Spinal cord (tissue), 10 donors: ENCODE measurements at places on chromosomes 16 and 17.

GRCh38 chr17:48500435-48501426 lies 30.1 kb downstream of the HOXB1 start:
- DNase-seq: no peak

DNA sequence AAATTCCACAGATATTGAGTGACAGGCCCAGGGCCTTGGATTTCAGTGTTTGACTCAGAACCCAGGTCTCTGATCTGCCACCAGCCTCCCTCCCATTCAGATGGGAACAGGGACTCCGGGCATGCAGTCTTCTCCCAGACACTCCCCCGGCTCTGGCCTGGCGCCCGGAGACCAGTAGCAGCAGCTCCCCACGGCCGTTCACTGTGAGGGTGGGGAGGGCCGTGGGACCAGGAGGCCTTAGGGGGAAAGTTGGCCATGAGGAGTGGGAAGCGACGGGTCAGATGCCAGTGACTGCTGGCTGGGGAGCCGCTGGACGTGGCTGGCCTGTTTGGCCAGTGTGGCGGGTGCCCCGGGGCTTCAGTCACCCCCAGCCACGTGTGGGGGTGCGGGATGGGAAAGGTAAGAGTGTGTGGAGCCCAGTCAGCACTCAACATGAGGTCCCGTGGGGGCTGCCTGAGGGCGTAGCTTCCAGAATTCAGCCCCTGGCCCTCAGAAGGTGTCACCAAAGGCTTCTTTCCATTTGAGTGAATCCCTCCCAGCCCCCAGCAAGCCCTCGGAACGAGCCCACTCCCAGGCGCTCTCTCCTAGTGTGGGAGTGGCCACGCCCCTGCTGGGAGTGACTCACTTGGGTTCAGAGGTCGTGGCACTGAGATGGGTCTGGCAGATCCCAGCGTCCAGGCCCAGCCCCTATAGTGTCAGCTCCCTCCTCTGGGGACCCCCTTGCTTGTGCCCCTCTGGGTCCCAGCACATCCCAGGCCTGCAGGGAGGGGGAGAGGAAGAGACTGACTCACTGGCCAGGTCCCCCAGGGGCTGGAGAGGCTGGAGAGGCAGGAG lies 309.4 kb downstream of the SEC14L1 start:
- DNase-seq: no peak

- no peak for DNase-seq
Measured at GRCh38 chr16:55138298-55138697, 185.7 kb upstream of the IRX6 start.

DNA sequence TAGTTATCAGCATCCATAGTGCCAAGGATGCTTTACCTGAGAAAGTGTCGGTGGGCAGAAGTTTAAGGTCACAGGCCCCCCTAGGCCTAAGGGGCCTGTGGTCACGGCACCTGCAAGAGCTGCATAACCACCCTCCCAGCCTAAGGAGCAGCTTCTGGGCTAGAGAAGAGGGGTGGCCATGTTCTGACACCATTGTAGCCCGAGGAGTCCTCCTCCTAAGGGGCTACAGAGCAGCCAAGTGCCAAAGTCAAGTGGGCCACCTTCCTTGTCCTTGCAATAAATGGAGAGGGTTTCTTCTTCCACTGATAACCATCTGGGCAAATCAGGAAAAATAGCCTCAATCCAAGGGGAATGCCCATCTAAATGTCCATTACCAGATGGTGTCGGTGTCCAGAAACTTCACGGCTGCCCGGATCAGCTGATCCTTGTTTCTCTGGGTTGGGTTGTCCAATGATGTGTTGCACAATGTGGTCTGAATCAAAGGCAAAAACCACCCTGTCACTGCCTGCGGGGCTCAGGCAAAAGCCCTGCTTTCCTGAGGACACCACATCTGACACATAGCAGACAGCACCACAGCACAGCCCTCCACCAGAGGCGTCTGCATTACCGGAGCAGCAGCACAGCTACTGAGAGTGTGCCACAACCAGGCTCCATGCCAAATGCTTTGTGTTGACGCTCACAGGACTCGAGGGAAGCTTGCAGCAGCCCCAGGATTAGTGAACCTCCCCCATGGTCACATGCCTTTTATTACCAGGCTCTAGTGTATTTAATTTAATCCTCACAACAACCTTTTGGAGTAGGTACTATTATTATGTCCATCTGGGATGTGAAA lies 12.8 kb downstream of the ATPAF2 start:
- peak; percentile 64 for DNase-seq

GRCh38 chr17:79695797-79696609 lies 34.7 kb upstream of the ENPP7 start:
- no peak for DNase-seq

DNA sequence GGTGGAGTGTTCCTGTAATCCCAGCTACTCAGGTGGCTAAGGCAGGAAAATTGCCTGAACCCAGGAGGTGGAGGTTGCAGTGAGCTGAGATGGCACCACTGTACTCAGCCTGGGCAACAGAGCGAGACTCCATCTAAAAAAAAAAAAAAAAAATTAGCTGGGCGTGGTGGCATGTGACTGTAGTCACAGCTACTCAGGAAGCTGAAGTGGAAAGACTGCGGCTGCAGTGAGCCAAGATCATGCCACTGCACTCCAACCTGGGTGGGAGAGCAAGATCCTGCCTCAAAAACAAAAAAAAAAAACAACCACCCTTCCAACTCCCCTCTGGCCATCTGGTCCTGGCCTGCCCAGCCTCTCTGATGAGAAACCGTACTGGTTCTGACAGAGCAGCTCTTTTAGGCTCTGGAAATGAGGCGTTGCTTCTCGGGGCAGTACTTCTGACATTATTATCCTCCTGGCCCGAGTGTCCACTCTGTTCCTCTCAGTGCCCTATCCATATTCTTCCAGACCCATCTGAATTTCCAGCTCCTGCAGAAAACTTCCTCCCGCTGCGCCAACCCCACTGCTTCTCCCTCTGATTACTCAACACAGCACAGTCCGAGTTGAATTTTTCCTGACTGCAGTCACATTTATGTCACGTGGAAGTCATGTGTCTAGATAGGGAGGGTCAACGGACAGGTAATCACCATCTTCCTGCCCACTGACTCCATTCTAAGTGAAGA lies 13.3 kb downstream of the GGA2 start:
- DNase-seq: no peak

GRCh38 chr16:2206420-2206779 lies 1.1 kb downstream of the MLST8 start:
- DNase-seq: no peak
